Activated CD4-positive, CD25-positive, alpha-beta regulatory T cell treated with anti-CD3 and anti-CD28 coated beads, Interleukin-2, amount 50 U/mL, for 16 hours (primary cell): ENCODE measurements at places on chromosomes 7 and 10.
A peak's percentile ranks its signal among the peaks of the same experiment; 100 is the strongest.

- DNase-seq, result no peak
Measured at GRCh38 chr7:128103498-128104107, 72.4 kb upstream of the LRRC4 start.

DNA sequence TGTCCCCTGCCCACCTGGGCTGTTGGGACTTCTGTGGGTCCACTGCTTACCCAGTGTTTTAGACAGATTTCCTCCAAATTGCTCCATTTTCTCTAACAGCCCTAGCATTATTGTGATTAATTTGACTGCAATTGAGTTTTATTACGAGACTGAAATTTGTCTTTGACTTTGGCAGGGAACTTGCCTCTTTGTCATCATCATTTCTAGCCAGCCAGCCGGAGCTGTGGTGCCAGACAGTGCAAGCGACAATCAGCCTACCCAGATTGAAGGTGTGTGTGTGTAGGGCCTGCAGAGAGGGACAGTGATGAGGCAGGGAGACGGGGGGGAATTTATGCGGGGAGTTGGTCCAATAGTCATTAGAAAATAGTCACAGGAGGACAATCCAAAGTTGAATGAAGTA is 743.0 kb downstream of the NRG3 start:
- DNase-seq, result no peak

GRCh38 chr10:131972474-131973071 is 9.2 kb downstream of the BNIP3 start:
- no peak for DNase-seq

- no peak for DNase-seq
Measured at GRCh38 chr10:124110882-124111281, 17.5 kb upstream of the CHST15 start.

DNA sequence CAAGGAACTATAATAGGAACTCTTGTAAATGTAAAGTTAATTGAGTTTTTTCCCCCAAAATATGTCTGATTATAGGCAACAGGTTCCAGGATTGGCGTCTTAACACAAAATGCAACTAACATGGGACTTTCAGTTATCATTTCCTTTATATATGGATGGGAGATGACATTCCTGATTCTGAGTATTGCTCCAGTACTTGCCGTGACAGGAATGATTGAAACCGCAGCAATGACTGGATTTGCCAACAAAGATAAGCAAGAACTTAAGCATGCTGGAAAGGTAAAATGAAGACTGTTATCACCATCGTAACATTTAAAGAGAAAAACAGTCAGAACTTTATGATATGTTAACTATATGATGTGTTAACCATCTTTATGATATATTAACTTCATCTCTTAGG is 63.7 kb downstream of the SP8 start:
- no peak for DNase-seq

DNA sequence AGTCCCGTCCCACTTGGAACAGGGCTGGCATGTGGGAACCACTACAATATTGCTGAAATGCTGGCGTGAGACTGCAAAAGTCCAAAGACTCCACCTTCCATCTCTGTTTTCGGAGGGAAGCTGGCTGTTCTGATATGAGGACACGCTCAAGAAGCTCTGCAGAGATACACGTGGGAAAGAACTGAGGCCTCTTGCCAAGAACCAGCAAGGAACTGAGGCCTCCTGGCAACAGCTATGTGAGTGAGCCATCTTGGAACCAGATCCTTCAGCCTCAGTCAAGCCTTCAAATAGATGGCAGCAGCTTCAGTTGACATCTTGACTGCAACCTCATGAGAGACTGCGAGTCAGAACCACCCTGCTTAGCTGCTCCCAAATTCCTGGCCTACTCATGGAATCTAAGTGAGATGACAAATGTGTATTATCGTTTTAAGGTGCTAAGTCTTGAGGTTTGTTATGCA is 30.8 kb downstream of the SGMS1 start:
- no peak for DNase-seq

- peak; percentile 28 for DNase-seq
Measured at GRCh38 chr7:74061840-74062539, 21.6 kb upstream of the LIMK1 start.

DNA sequence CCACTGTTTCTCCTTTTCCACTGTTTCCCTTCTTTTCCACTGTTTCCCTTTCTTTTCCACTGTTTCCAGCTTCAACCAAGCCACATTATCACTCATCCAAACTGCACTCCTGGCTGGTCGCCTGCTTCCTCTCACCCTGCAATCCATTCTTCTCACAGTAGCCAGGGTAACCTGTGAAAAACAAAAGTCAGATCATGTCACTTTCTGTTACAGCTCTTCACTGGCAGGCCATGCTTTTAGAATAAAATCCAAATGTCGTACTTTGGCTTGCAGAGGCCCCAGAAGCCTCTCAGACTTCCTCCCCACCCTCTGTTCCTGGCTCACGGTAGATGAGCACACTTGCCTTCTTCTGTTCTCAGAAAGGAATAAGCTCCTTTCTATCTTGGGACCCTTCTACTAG is 33.9 kb downstream of the STARD3NL start:
- no peak for DNase-seq

DNA sequence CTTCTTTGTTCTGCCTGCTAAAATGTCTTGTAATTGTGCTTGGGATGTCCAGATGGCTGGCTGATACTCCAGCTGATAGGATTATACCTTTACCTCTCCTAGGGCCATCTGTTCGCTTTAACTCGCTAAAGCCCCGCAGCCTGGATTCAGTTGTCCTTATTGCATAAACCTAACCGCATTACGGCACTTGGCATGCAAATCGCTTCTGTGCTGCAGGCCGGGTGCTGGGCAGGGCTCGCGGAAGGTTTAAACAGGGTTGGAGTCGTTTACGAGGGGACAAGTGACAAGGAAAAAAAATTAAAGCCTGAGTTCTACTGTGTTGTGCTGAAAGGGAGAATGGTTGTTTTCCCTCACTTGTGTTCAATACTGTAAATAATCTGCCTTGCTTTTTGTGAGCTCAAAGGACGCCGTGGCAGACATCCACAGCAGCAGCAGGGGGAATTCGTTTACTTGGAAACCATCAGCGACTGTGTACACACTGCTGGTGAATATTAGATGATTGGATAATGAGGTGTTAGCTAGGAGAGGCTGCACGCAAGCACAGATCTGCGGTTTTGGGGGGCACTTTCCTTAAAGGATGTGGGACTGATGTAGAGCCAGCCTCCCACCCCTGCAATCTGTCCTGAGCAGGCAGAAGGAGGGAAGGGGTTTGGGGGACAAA is 93.0 kb downstream of the EBF3 start:
- DNase-seq, result no peak

GRCh38 chr10:47190301-47190700 is 109.7 kb upstream of the GDF10 start:
- no peak for DNase-seq

DNA sequence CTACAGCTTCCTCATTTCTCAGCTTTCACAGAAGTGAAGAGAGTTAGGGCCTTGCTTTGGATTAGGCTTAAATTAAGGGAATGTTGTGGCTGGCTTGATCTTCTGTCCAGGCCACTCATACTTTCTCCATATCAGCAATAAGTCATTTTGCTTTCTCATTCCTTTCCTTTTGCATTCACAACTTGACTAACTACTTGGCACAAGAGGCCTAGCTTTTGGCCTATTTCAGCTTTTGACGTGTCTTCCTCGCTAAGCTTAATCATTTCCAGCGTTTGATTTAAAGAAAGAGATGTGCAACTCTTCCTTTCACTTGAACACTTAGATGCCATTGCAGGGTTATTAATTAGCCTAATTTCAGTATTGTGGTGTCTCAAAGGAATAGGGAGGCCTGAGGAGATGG is 712.0 kb downstream of the INHBA start:
- no peak for DNase-seq

GRCh38 chr10:107545717-107546116 is 381.2 kb upstream of the SORCS1 start:
- no peak for DNase-seq

- no peak for DNase-seq
Measured at GRCh38 chr7:90892213-90892612, 296.1 kb downstream of the CDK14 start.

DNA sequence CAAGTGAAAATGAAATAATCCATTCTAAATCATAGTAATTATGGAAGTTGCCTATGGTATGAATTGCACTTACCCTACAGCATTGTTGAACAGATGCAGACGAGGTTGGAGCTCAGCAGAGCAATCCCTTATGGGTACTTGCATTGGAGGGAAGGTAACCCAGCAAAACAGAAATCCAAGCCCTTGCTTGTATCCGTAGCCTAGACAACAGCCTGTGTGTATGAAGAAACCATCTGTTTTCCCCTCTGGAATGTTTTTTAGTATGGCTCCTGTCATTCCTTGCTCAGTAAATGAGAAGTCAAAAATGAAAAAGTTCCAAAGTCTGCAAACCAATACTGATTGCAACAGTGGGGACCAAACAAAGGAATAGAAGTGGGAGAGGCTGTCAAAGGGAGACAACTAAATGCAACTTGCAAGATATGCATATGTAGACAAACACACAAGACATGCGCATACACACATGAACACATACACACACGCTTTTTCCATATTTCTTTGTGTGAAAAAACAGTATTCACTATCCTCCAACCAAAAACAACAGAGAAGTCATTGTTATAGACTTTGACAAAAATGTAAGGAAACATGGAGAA is 260.8 kb downstream of the DYNC1I1 start:
- no peak for DNase-seq

- no peak for DNase-seq
Measured at GRCh38 chr7:140624392-140625191, 16.0 kb downstream of the DENND2A start.

DNA sequence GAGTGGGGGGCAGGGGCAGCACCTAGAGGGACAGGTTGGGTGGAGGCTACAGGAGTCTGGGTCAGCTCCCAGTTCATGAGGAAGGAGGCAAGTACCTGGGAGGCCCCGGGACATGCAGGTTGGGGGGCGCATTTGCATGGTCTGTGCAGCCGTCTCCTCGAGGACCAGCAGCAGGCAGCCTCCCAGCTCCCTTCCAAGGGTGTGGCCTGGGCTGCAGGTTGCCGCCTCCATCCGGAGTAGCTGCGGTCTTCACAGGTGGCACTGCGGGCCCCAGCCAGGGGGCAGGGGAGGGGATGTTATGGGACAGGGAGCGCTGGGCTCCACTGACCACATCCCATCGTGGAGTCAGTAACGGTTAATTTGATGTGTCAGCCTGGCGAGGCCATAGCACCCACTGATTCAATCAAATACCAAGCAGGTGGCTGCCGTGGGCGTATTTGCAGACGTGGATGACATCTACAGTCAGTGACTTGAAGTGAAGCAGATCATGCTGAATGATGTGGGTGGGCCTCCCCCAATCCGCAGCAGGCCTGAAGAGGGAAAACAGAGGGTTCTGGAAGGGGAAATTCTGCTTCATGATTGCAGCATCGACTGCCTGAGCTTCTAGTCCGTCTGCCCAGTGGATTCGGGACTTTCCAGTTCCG is 81.6 kb downstream of the PRKAG2 start:
- DNase-seq, result peak; percentile 52

GRCh38 chr10:95187617-95188016 is 6.4 kb upstream of the ACSM6 start:
- DNase-seq, result no peak

DNA sequence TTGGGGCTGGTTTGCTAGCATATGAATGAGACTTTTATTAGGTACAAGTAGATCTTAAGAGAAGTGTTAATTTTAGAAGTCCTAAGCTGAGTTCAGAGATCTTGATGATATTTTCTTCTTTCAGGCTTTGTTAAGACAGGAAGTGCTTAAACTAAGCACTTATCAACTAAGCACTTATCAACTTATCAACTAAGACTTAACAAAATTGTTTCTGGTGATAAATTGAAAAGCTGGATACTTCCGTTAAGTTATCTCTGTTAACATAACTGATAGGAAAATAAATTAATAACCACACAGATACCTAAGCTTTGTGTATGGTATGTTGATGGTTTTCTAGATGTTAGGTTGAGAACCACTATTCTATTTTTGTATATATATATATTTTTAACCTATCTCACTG is 113.7 kb downstream of the PHTF2 start:
- no peak for DNase-seq

GRCh38 chr7:148245381-148245780 is 345.2 kb upstream of the C7orf33 start:
- no peak for DNase-seq

GRCh38 chr7:142603870-142604448 is 145.3 kb upstream of the PRSS1 start:
- DNase-seq, result peak; percentile 8

DNA sequence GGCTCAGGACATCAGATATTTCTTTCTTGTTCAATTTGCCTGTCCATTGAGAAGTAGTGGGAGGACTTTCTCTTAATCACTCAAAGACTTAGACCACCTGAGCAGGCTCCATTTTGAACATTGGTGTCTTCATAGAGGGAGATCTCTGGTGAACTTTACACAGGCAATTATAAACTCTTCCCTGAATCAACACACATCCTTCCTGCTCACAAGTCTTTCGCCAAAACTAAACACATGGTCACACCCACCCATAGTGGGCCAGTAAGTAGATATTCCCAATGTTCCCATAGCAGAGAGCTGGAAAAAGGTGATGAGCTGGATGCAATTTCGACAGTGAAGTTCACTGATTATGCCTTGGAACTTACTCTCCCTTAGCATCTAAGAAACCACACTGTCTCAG is 8.2 kb upstream of the MACC1 start:
- DNase-seq, result no peak

GRCh38 chr10:73965890-73966768 is 31.8 kb upstream of the VCL start:
- no peak for DNase-seq

- no peak for DNase-seq
Measured at GRCh38 chr7:155586843-155587440, 40.6 kb upstream of the CNPY1 start.

DNA sequence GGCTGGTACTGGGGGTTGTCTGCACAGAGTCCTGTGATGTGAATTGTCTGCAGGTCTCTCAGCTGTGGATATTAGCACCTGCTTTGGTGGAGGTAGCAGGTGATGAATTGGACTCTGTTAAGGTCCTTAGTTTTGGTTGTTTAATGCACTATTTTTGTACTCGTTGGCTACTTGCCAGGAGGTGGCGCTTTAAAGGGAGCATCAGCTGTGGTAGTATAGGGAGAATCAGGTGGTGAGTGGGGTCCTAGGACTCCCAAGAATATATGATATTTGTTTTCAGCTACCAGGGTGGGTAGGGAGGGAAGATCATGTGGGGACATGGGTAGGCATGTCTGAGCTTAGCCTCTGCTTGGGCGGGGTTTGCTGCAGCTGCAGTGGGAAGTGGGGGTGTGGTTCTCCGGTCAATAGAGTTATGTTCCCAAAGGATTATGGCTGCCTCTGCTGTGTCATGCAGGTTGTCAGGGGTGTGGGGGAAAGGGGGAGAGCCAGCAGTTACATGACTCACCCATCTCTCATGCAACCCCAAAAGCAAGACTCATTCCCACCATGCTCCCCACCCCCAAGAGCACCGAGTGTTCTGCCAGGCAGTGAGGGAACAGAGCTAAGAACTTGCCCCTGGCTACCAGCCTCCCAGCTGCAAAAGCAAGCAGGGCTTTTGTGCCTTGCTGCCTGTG is 53.7 kb upstream of the ZNF273 start:
- no peak for DNase-seq

- no peak for DNase-seq
Measured at GRCh38 chr10:113958631-113959382, 84.9 kb upstream of the ADRB1 start.

DNA sequence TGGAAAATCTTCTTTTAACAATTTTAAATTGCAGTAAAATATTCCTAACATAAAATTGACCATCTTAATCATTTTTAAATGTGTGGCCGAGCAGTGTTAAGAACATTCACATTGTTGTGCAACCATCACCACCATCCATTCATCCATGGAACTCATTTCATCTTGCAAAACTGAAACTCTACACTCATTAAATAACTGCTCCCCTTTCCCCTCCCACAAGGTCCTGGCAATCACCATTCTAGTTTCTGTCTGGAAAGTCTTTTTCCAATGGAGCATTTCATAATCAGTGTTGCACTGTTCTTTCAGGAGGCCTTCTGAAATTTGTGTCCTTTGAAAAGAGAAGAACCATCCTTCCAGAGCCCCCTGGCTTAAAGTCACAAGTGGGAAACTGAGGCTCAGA is 233.1 kb downstream of the PLXNA4 start:
- no peak for DNase-seq
